ENCODE measurements at places on chromosomes 12 and 14.

DNA sequence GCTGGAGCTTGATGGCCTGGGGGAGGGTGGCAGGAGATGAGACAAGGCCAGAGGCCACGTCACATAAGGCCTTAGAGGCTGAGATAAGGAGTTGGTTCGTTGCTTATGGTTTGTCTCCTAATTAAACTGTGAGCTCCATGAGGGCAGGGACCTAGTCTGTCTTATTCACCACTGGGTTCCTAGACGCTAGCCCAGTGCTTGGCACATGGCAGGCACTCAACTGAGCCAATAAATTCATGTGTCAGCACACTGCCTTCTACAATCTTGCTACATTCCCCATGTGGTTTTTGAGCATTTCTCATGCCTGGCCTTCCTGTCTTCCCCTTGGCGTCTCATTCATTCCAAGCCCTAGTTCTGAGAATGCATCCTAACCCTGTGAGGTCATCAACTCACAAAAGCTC is 92.5 kb upstream of the MED13L start:
- no peak for DNase-seq

DNA sequence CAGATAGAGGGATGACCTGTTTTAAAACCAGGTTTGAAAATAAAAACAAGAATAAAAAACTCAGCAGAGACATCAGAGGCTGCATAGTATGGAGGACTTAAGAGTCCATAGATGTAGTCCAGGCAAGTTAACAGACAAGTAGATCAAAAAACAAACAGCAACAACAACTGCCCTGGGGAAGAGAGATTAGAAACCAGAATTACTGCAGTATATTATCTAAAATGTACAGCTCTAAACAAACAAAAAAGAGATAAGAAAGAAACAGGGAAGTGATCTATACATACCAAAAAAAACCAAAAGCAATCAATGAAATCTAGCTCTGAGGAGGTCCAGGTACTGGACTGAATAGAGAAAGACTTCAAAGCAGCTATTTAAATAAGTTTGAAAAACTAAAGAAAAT is 48.8 kb downstream of the ACSM4 start:
- DNase-seq, result no peak

DNA sequence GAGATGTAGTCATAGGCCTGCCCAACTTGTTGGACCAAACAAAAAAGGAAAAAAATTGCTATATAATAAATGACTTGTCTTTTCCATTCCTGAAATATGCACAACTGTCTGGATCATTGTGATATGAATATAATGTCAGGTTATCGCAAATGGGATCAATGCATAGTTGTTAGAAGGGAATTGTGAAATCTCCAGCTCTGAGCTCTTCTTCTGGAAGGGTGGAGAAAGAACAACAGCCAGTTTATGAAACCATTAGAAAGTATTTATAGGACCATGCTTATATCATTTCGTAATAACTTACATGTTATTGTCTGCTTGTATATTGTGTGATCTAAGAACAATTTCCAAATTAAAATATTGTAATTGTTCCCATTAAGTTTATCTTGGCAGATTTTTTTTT is 35.7 kb upstream of the HIF1A start:
- DNase-seq, result no peak

- DNase-seq, result no peak
These were observed 3.5 kb downstream of the RAB15 start for GRCh38 chr14:64968651-64969050.

DNA sequence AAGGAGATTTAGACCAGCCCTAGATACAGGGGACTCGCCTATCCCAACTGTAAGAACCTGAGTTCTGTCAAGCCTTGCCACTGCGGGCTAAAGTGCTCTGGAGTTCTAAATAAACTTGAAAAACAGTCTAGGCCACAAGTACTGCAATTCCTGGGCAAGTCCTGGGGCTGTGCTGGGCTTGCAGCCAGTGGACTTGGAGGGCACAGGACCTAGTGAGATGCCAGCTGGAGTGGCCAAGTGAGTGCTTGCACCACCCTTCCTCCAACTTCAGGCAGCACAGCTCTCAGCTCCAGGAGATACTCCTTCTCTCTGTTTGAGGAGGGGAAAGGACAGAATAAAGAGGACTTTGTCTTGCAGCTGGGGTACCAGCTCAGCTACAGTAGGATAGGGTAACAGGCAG is 307.6 kb upstream of the FBXO33 start:
- DNase-seq, result no peak

GRCh38 chr12:108117163-108117849 is 11.8 kb upstream of the WSCD2 start:
- DNase-seq, result no peak

GRCh38 chr12:124684971-124685688 is 117.7 kb upstream of the NCOR2 start:
- DNase-seq, result peak; percentile 17

- DNase-seq, result no peak
These were observed 241.6 kb downstream of the LRIG3 start for GRCh38 chr12:58678753-58679152.

- DNase-seq, result no peak
These were observed 79.3 kb downstream of the UNC79 start for GRCh38 chr14:93510056-93510455.

GRCh38 chr14:45891417-45892080 is 638.5 kb upstream of the MIS18BP1 start:
- DNase-seq, result no peak

DNA sequence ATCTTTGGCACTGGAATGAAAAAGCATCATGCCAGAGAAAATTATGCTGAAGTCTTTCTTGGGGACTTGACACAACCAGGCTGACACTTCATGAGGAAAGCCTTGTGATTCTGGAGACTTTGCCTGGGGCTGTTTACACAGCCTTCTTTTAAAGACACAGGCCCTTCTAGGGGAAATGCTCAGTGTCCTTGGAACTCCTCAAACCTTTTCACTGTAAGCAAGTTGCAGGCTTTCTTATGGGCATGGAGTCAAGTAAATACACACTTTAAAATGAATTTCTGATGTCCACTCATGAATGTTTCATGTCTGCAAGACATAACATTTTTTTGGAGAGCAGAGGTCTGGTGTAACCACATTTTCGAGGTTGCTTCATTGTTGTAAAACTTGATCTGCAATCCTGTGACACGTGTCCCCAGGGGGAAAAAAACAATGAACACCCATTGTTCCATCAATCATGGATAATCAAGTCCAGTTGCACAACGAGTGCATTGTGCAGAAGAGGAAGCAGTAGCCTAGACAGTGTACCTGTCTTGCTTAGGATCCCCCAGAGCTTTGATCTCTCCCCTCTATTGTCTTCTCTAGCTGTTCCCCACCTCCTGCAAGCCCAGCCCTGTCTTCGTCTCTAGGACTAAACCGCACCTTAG is 155.1 kb upstream of the PRICKLE1 start:
- DNase-seq, result no peak

DNA sequence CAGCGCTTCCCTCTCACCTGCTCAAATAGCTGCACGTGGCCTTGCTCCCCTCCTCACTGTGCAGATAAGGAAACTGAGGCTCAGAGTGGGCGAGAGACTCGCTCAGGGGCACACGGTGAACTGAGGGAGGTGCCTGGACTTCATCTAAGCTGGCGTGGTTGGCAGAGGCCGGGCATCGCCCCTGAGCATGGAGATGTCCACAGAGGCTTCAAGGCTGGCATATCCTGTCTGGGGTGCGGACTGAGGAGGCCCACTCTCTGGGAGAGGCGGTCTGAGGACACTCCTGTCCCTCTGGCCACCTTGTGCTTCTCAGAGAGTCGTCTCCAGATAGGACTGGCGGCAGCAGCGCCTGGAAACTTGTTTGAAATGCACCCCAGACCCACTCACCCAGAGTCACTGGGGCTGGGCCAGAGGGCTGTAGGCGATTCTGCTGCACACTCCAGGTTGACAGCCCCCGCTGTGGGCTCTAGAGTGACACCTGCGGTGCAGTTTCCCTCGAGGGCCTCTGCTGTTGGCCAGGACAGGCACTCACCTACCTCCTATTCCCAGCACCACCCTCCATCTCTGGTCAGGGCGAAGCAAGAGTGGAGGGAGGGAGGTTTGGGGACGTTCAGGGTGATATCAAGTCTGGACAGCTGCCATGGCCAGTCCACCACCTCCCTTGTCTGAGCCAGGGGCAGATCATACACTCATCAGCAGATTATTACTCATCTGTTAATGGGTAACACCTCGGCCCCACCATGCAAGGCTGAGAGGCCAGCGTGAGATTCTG is 11.2 kb upstream of the LBHD2 start:
- no peak for DNase-seq

GRCh38 chr14:53161758-53162435 is 8.8 kb upstream of the DDHD1 start:
- DNase-seq, result no peak

GRCh38 chr14:43525658-43526057 is 981.4 kb downstream of the FSCB start:
- no peak for DNase-seq
